Neuronal stem cell (in vitro differentiated cells): ENCODE measurements at places on chromosomes 5 and 9.

DNA sequence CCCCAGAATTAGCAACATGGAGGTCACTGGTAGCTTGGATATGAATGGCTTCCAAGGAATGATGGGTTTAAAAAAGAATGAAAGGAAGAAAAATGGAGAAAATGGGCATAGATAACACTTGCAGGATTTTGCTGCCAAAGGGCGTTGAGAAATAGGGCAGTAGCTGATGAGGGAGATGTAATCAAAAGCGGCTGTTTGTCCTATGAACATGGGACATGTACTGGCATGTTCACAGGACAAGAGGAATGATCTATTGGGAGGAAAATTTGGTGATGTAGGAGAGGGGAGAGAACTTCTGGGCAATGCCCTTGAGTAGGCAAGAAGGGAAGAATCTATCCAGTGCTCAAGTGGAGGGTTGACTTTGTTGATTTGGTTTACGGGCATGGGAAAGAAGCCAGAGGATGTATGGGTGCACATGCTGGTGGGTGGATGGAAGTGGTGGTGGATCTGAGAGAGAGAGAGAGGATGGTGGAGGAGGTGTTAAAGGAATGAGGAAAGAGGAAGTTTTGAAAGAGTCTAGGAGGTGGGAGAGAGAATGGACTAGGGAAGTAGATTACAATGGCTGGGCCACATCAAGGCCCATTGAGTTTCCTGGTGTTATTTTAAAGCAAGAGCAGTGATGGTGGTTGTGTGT is 115.1 kb upstream of the MVB12B start:
- DNase-seq = no peak

GRCh38 chr5:113692891-113693457 is 179.5 kb downstream of the YTHDC2 start:
- peak; percentile 69 for DNase-seq

DNA sequence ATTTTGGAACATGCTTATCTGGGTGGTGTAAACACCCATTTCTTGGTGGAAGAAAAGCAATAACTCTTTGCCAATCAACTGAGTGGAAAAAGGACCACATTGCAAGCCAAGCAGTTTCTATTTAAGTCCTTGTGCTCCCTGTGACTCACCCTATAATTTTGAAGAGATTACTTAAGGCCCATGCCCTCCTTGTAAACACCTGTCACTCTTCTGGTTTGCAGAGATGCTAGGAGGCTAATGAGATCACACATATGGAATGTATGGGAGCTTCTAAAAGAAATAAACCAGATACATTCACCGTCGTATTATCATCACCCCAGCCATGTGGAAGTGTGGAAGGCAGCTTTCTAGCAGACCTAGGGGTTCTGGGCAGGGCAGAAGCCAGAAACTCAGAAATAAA is 337.1 kb downstream of the GADD45G start:
- no peak for DNase-seq

- DNase-seq = no peak
Measured at GRCh38 chr9:83584995-83585394, 37.9 kb upstream of the IDNK start.

DNA sequence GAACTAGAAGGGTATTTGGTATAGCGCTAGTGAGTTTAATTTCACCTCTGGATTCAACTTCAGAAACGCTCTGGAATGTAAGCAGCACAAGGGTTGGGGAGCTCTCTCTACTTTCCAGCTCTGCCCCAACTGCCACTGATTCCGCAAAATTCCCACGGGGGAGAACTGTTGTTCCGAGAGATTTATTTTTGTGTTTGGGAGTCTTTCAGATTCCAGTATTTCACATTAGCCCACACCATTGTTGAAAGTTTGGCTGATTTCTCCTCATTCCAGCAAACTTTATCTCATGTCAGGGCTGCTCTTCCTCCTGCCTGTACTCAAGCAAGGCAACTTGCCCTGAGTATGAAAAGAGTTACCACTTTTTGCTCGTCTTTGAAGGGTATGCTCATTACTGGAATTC is 198.5 kb upstream of the EGFLAM start:
- no peak for DNase-seq

- no peak for DNase-seq
Measured at GRCh38 chr5:164934039-164934438, 1428.6 kb downstream of the MAT2B start.

GRCh38 chr9:109246533-109246932 is 74.3 kb downstream of the EPB41L4B start:
- no peak for DNase-seq

DNA sequence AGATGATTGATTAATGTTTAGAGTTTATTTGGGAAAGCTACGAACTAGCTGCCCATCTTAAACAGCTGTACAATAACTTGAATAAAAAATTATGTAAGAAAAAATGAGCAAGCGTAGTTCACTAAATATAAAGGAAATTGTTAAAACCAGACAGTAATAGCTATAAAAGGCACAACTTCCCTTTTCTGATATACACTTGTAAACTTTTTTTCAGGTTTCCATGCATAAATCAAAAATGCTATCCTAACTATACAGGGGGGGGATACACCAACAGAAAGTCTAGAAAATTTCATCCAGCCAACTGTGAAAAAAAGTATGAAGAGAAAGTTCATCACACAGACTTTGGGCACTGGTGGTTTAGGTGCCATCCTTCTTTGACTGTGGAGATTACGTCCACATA is 122.3 kb downstream of the NR3C1 start:
- no peak for DNase-seq
